ENCODE measurements at places on chromosomes 16 and 17. TPM values are rescaled to one million over a fixed set of nuclear protein-coding genes. Genes with fewer than 3 reads are reported as not detected.
A peak's percentile ranks its signal among the peaks of the same experiment; 100 is the strongest.

DNA sequence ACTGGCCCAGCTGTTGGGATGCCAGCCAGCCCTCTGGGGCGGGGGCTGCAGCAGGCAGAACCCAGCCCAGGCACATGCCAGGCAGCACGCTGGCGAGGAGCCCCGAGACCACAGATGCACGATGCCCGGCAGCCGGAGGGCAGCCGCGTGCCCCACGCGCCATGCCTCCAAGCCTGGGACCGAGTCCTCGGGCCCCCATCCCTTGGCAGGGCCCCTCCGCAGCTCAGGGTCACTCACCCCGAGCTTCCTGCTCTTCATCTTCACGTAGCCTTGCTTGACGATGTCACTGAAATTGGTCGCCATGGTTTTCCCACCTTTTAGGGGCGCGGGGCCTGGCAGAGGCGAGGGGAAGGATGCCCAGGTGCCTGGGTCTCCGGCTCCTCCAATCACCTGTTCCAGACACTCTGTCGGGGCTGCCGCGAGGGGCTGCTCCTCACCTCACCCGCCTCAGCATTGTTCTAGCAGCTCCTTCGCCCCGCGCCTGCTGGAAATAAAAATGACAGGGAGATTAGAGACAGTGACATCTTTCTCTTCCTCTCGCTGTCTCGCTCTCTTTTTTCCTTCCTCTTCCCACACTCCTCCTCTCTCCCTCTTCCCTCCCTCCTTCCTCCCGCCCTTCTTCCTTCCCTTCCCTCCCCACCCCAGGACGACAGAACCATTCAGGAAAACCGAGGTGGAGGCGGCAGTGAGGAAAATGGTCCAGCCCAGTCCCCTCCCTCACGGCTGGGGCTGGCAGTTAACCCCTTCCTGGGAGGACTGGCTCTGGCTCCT lies 6.9 kb downstream of the DOK4 start:
- H3K27ac ChIP-seq: peak overlapping the region; percentile 66
- peak overlapping the region; percentile 55 for H3K4me3 ChIP-seq
- peaks cover 52% of the 10 kb centered on the region for H3K4me1 ChIP-seq
- H3K36me3 ChIP-seq: peaks cover 4% of the 10 kb centered on the region
- no peak for DNase-seq

The SHMT1 gene
- 27.8 TPM for total RNA-seq

GRCh38 chr17:30476726-30477082 lies 504 bp upstream of the GOSR1 start:
- H3K27me3 ChIP-seq: no peaks in the 10 kb centered on the region
- peaks cover 26% of the 10 kb centered on the region for H3K36me3 ChIP-seq
- no peak for DNase-seq
- peaks cover 19% of the 10 kb centered on the region for H3K4me1 ChIP-seq
- peak overlapping the region; percentile 89 for H3K4me3 ChIP-seq
- peak overlapping the region; percentile 99 for H3K27ac ChIP-seq

GRCh38 chr16:73096510-73096909 lies 48.6 kb upstream of the ZFHX3 start:
- no peaks in the 10 kb centered on the region for H3K4me1 ChIP-seq
- no peak for DNase-seq
- H3K27ac ChIP-seq: no peak overlapping the region
- no peak overlapping the region for H3K4me3 ChIP-seq
- no peaks in the 10 kb centered on the region for H3K36me3 ChIP-seq

The WIPF2 gene
- total RNA-seq: 38.3 TPM

- H3K4me1 ChIP-seq: peaks cover 22% of the 10 kb centered on the region
- peak overlapping the region; percentile 92 for H3K4me3 ChIP-seq
- H3K36me3 ChIP-seq: no peaks in the 10 kb centered on the region
- peak overlapping the region; percentile 87 for H3K27ac ChIP-seq
Observed at GRCh38 chr17:81831957-81832607, 1.0 kb downstream of the MCRIP1 start.

GRCh38 chr17:78771758-78772382 lies 10.2 kb downstream of the CYTH1 start:
- H3K4me1 ChIP-seq: peaks cover 43% of the 10 kb centered on the region
- H3K4me3 ChIP-seq: no peak overlapping the region
- peak overlapping the region; percentile 40 for H3K27ac ChIP-seq
- H3K36me3 ChIP-seq: no peaks in the 10 kb centered on the region
- no peak for DNase-seq

DNA sequence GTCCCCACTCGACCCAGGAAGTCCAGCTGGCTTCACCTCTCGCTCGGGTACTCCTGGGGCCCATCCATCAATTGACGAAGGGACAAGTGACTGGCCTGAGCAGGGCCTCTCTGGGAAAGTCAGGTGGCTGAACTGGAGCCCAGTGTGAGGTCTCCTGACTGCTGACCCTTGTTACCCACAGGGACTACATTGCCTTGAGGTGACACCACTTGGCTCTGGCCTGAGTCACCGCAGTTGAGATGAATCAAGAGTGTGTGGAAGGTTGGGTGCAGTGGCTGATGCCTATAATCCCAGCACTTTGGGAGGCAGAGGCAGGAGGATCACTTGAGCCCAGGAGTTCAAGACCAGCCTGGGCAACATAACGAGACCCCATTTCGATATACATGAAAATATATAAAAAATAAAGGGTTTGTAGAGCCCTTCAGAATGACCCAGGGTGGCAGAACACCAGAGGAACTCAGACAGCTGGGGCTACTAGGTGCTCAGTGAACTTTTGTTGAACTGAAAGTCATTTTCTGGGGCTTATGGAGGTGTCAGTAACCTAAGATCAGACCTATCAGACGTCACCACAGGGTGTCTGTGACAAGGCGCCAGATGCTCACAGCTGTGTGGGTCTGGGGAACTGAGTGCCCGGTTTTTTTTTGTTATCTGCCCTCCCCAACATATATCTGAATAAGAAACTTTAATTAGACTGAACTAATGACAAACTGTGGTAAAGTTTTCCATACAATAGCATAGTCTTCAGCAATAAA lies 14.8 kb upstream of the ZFP90 start:
- no peaks in the 10 kb centered on the region for H3K36me3 ChIP-seq
- H3K27ac ChIP-seq: no peak overlapping the region
- peaks cover 7% of the 10 kb centered on the region for H3K4me1 ChIP-seq

DNA sequence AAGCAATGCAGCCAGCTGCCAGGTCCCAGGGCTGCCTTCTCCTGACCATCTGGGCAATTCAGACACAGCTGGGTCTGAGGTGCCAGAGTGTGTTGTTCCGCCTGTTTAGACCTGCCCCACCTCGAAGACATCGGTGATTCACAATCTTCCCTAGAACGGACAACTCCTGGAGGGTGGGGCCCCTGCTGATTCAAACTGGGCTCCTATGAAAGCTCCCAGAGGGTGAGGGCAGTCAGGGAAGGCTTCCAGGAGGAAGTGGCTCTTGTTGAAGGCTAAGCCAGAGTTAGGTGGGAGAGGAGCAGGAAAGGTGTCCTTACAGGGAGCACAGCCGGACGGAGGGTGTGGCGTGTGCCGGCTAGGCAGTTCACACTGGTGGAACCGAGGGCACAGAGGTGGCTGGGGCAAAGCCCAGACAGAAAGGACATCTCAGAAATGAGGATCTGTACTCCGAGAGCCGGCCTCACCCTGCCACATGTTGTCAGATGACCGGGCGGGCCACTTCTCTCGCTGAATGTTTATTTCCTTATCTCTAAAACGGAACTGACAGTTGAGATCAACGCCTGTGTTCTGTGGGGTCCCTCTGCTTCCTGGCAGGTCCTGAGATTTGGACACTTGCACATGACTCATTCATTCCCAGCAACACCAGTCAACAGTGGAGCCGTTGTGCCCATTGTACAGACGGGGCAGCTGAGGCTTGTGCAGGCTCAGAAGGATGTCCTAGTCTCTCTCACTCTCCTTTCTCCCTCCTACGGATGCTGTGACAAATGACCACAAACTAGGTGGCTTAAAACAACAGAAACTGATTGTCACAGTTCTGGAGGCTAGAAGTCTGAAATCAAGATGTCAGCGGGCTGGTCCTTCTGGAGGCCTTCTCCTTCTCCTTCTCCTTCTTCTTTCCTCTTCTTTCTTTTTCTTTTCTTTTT lies 26.9 kb upstream of the LITAF start:
- peaks cover 36% of the 10 kb centered on the region for H3K4me1 ChIP-seq
- H3K4me3 ChIP-seq: no peak overlapping the region
- H3K36me3 ChIP-seq: no peaks in the 10 kb centered on the region
- H3K27me3 ChIP-seq: no peaks in the 10 kb centered on the region

The HERPUD1 gene
- total RNA-seq: 223 TPM

DNA sequence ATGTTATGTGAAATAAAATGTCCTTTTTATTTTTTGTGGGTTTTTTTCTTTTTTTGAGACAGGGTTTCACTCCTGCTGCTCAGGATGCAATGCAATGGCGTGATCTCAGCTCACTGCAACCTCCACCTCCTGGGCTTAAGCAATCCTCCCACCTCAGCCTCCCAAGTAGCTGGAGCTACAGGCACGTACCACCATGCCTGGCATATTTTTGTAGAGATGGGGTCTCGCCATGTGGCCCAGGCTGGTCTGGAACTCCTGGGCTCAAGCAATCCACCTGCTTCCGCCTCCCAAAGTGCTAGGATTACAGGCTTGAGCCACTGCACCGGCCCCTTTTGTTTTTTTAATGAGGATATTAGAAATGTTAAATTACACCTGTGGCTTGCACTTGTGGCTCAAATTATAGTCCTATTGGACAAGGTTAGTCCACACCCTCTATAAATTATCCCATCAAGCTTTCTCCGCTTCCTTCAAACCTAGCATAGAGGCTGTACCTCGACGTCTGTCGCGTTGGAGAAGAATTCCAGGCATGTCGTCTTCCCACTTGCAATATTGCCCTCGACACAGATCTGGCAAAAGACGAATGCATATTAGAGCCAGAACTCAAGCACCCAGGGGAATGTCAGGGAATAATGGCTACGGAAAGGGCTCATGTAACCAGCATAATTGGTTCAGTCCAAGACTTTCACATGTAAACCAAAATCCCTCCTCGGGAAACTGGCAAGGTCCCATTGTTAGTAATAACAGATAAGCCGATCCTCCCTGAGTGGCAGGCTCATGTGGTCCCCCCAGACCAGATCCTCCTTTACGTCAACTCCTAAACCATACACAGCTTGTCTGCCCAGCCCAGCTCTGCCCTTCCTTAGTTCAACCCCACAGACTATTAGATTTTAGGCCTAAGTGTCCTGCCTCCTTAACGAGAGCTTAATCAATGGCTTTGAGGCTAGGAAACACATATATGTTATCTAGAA lies 8.2 kb downstream of the TK2 start:
- H3K27me3 ChIP-seq: no peaks in the 10 kb centered on the region
- H3K4me1 ChIP-seq: no peaks in the 10 kb centered on the region
- no peak for DNase-seq

DNA sequence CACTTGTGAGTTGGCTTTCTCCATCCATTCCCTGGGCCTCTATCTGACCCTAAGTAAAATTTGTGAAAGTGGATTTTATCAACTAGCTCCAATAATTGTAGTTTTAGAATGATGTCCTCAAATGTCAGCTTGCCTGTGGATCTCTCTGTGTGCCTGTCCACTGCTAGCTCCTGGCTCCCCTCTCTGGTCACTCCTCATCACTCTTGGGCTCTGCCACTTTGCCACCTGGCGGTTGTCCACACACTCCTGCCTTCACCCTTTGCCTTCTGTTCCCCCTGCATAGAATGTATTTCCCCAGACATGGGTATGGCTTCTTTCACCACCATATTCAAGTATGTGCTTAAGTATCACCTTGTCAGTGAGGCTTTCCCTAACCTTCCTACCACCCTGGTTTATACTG lies 19.8 kb downstream of the ANKFN1 start:
- H3K27me3 ChIP-seq: no peaks in the 10 kb centered on the region
- H3K4me1 ChIP-seq: no peaks in the 10 kb centered on the region
- no peaks in the 10 kb centered on the region for H3K36me3 ChIP-seq
- no peak for DNase-seq

DNA sequence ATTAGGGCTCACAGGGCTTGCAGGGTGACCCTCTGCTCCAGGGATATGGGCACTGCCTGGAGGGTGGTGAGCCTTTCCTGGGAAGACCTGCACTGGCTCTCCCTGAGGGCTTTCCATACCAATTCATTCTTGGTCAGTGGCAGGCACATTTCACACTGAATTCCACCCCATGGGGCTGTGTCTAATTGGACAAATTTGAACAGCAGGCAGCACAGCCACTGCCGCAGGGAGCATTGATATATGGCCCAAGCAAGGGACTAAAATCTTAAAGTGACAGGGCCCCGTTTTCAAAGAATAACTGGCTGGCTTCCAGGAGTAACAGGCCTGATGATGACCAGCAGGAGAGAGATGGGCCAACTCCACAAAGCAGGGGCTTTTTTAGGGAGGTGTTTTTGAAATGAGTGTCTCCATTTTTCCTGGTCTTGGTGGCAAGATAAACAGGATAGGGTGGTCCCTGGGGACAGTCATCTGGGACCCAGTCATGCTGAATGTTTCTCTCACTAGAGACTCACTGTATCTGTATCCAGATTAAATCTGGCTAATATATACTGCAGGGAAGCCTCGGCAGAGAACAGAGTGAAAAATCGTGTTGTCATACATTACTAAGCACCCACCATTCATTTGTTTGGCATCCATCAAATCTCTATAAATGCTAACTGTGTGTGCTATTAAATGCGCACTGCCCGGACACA lies 74.1 kb upstream of the TBX2 start:
- H3K36me3 ChIP-seq: no peaks in the 10 kb centered on the region
- no peak for DNase-seq
- peak overlapping the region; percentile 14 for H3K27ac ChIP-seq
- H3K27me3 ChIP-seq: no peaks in the 10 kb centered on the region

DNA sequence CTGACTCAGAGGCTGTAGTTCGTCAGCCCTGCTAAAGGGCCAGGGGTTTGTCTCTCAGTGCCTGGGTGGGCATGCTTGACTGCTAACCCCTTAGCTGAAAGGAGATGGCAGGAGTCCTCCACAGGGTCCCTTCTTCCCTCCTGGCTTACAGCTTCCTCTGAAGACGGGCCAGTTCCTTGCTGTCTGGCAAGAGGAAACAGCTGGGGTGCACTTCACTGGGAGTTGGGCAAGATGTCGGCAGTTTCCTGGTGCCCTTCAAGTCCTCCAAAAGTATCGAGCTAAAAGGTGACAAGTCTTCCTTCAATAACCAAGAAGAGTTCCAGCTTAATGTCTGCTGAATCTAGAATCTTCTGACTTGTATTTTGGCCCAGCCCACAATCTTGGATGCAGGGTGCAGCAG lies 23.4 kb downstream of the NUP85 start:
- no peaks in the 10 kb centered on the region for H3K27me3 ChIP-seq
- peak overlapping the region; percentile 73 for H3K27ac ChIP-seq
- H3K4me3 ChIP-seq: no peak overlapping the region
- DNase-seq: peak; percentile 70

GRCh38 chr17:8900207-8900606 lies 32.7 kb upstream of the PIK3R6 start:
- peaks cover 8% of the 10 kb centered on the region for H3K27me3 ChIP-seq
- no peak for DNase-seq
- H3K4me1 ChIP-seq: no peaks in the 10 kb centered on the region
- no peak overlapping the region for H3K27ac ChIP-seq
- H3K4me3 ChIP-seq: no peak overlapping the region
- H3K36me3 ChIP-seq: peaks cover 7% of the 10 kb centered on the region

GRCh38 chr17:8832711-8833352 lies 33.7 kb upstream of the MFSD6L start:
- H3K4me1 ChIP-seq: no peaks in the 10 kb centered on the region
- no peak overlapping the region for H3K4me3 ChIP-seq
- H3K27me3 ChIP-seq: peaks cover 16% of the 10 kb centered on the region
- DNase-seq: no peak
- no peaks in the 10 kb centered on the region for H3K36me3 ChIP-seq

The OR4D1 gene
- total RNA-seq: not detected

- H3K4me1 ChIP-seq: no peaks in the 10 kb centered on the region
- H3K36me3 ChIP-seq: no peaks in the 10 kb centered on the region
- H3K27ac ChIP-seq: no peak overlapping the region
- H3K27me3 ChIP-seq: no peaks in the 10 kb centered on the region
- H3K4me3 ChIP-seq: no peak overlapping the region
Observed at GRCh38 chr16:81335669-81336068, 20.9 kb downstream of the GAN start.

All from upper lobe of right lung (tissue), 1 donor.